T-cell (primary cell): ENCODE measurements at places on chromosomes 12 and 14. TPM values are rescaled to one million over a fixed set of nuclear protein-coding genes. Genes with fewer than 3 reads are reported as not detected.

GRCh38 chr12:69701826-69702225 lies 2.7 kb upstream of the BEST3 start:
- no peak overlapping the region for H3K4me3 ChIP-seq
- no peak overlapping the region for H3K27ac ChIP-seq
- no peak for DNase-seq
- H3K36me3 ChIP-seq, result no peaks in the 10 kb centered on the region
- no peaks in the 10 kb centered on the region for H3K4me1 ChIP-seq

DNA sequence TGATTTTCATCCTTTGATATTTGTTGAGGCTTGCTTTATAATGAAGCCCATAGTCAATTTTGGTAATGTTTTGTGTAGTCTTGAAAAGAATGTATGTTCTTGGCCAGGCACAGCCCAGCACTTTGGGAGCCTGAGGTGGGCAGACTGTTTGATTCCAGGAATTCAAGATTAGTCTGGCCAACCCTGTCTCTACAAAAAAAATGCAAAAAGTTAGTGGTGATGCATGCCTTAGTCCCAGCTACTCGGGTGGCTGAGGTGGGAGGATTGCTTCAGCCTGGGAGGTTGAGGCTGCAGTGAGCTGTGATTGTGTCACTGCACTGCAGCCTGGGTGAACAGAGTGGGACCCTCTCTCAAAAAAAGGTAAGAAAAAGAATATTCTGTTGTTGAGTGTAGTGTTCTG lies 10.8 kb downstream of the ETNK1 start:
- H3K36me3 ChIP-seq, result peaks cover 6% of the 10 kb centered on the region
- H3K4me1 ChIP-seq, result peaks cover 16% of the 10 kb centered on the region
- H3K27ac ChIP-seq, result no peak overlapping the region
- no peak for DNase-seq

DNA sequence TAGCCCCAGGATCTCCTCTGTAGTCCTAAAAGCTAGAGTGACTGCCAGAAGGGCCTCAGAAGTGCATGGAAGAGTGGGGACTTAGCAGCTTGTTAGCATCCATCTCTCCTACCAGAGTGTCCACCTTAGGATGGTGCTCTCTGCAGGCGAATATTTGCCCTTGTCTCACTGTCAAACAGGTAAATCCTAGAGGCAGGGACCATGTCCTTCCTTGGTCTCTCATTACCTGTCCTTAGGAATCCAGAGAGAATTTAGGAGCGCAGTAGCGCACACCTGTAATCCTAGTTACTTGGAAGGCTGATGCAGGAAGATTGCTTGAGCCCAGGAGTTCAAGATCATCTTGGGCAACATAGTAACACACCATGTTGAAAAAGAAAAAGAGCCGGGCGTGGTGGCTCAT lies 21.4 kb downstream of the AGAP2 start:
- H3K27me3 ChIP-seq, result no peaks in the 10 kb centered on the region
- no peak overlapping the region for H3K27ac ChIP-seq
- H3K4me3 ChIP-seq, result no peak overlapping the region
- H3K4me1 ChIP-seq, result no peaks in the 10 kb centered on the region
- peaks cover 20% of the 10 kb centered on the region for H3K36me3 ChIP-seq

- no peaks in the 10 kb centered on the region for H3K4me1 ChIP-seq
- H3K36me3 ChIP-seq, result no peaks in the 10 kb centered on the region
- no peak overlapping the region for H3K27ac ChIP-seq
- no peak for DNase-seq
- H3K27me3 ChIP-seq, result no peaks in the 10 kb centered on the region
Measured at GRCh38 chr12:105681341-105681740, 350.9 kb downstream of the C12orf75 start.

GRCh38 chr12:64735442-64735841 lies 23.8 kb downstream of the GNS start:
- no peak for DNase-seq
- peaks cover 2% of the 10 kb centered on the region for H3K4me1 ChIP-seq
- peaks cover 46% of the 10 kb centered on the region for H3K36me3 ChIP-seq
- no peak overlapping the region for H3K27ac ChIP-seq

DNA sequence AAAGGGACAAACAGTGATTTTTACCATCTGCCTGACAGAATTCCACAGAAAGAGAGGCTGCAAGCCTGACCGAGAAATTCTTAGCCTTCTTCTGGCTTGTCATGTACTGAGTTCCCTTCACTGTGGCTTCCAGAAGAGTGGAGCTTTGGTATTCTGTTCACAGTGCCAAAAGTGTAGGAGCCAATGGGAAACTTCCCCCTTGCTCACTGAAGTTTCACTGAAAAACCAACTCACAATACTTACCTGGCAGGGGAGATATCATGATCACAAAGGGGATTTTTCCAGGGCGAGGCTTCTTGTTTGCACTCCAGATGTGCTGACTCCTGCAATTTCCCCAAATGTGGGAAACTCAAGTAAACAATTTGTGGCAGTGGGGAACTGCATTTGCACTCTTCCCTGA lies 31.7 kb upstream of the MMP19 start:
- no peak overlapping the region for H3K4me3 ChIP-seq
- H3K27me3 ChIP-seq, result no peaks in the 10 kb centered on the region
- no peaks in the 10 kb centered on the region for H3K4me1 ChIP-seq
- DNase-seq, result no peak

GRCh38 chr12:30420561-30420960 lies 275.1 kb downstream of the IPO8 start:
- no peaks in the 10 kb centered on the region for H3K27me3 ChIP-seq
- no peaks in the 10 kb centered on the region for H3K36me3 ChIP-seq
- no peak overlapping the region for H3K27ac ChIP-seq
- H3K4me3 ChIP-seq, result no peak overlapping the region
- DNase-seq, result no peak

- peaks cover 5% of the 10 kb centered on the region for H3K4me1 ChIP-seq
- H3K4me3 ChIP-seq, result no peak overlapping the region
- H3K36me3 ChIP-seq, result no peaks in the 10 kb centered on the region
- no peak overlapping the region for H3K27ac ChIP-seq
- no peaks in the 10 kb centered on the region for H3K27me3 ChIP-seq
Measured at GRCh38 chr12:121992059-121992879, 29.4 kb upstream of the BCL7A start.

- no peaks in the 10 kb centered on the region for H3K4me1 ChIP-seq
- peaks cover 5% of the 10 kb centered on the region for H3K36me3 ChIP-seq
- DNase-seq, result no peak
- H3K4me3 ChIP-seq, result no peak overlapping the region
Measured at GRCh38 chr12:53586745-53587144, 39.4 kb downstream of the ATF7 start.

- H3K4me1 ChIP-seq, result no peaks in the 10 kb centered on the region
- H3K27ac ChIP-seq, result no peak overlapping the region
- H3K4me3 ChIP-seq, result no peak overlapping the region
- DNase-seq, result no peak
- no peaks in the 10 kb centered on the region for H3K36me3 ChIP-seq
Measured at GRCh38 chr12:70549340-70550179, 87.7 kb downstream of the PTPRB start.

DNA sequence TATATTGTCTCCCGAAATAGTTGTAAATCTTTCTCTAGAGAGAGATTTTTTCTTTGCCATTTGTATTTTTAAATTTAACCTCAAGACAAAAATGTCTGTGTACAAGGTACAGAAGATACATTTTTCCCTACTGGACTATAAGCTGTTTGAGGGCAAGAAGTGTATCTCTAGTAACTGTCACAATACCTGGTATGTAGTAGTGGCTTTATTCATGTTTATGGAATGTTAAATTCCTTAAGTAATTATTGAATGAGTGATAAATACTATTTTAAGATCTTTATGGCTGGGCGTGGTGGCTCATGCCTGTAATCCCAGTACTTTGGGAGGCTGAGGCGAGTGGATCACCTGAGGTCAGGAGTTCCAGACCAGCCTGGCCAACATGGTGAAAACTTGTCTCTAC lies 24.4 kb upstream of the CDK17 start:
- no peak overlapping the region for H3K4me3 ChIP-seq
- no peak overlapping the region for H3K27ac ChIP-seq
- peaks cover 2% of the 10 kb centered on the region for H3K4me1 ChIP-seq
- H3K27me3 ChIP-seq, result no peaks in the 10 kb centered on the region

- no peak overlapping the region for H3K27ac ChIP-seq
- DNase-seq, result no peak
- no peaks in the 10 kb centered on the region for H3K4me1 ChIP-seq
- H3K4me3 ChIP-seq, result no peak overlapping the region
- H3K36me3 ChIP-seq, result no peaks in the 10 kb centered on the region
- H3K27me3 ChIP-seq, result no peaks in the 10 kb centered on the region
Measured at GRCh38 chr12:127781336-127781735, 485.6 kb upstream of the TMEM132C start.

GRCh38 chr12:45915405-45915804 lies 75.0 kb downstream of the SCAF11 start:
- H3K4me1 ChIP-seq, result no peaks in the 10 kb centered on the region
- peaks cover 6% of the 10 kb centered on the region for H3K36me3 ChIP-seq
- no peak overlapping the region for H3K4me3 ChIP-seq
- no peak overlapping the region for H3K27ac ChIP-seq

DNA sequence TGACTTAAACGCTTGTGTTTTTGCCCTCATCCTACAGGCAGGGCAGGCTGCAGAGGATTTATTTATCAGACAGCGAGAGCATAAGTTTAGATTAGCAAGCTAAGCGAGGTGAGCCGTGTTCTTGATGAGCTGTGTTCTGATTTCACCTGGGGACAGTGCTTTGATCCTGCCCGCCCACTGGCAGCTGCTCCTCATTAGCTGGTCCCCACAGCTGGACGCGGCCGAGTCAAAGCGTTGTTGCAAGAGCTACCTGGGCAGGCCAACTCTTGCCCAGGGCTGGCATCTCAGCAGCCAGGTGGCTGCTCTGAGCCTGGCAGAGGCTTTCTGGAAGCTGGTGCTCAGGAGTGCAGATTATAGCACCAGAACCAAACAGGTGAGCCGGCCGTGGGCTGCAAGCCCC lies 46.8 kb upstream of the BEGAIN start:
- DNase-seq, result no peak
- no peaks in the 10 kb centered on the region for H3K4me1 ChIP-seq
- no peaks in the 10 kb centered on the region for H3K27me3 ChIP-seq
- no peaks in the 10 kb centered on the region for H3K36me3 ChIP-seq

- H3K36me3 ChIP-seq, result no peaks in the 10 kb centered on the region
- H3K27ac ChIP-seq, result no peak overlapping the region
- H3K4me3 ChIP-seq, result no peak overlapping the region
- no peaks in the 10 kb centered on the region for H3K27me3 ChIP-seq
- DNase-seq, result no peak
- H3K4me1 ChIP-seq, result no peaks in the 10 kb centered on the region
Measured at GRCh38 chr12:18432206-18432605, 170.9 kb downstream of the PIK3C2G start.

GRCh38 chr14:69612783-69613130 lies 1.4 kb downstream of the SUSD6 start:
- H3K36me3 ChIP-seq, result no peaks in the 10 kb centered on the region
- H3K27me3 ChIP-seq, result no peaks in the 10 kb centered on the region
- peaks cover 58% of the 10 kb centered on the region for H3K4me1 ChIP-seq
- DNase-seq, result no peak
- H3K27ac ChIP-seq, result peak overlapping the region; percentile 86
- H3K4me3 ChIP-seq, result peak overlapping the region; percentile 70

GRCh38 chr14:100325231-100325632 lies 2.1 kb downstream of the SLC25A47 start:
- DNase-seq, result no peak
- H3K4me3 ChIP-seq, result no peak overlapping the region
- no peaks in the 10 kb centered on the region for H3K27me3 ChIP-seq
- no peaks in the 10 kb centered on the region for H3K36me3 ChIP-seq
- H3K4me1 ChIP-seq, result no peaks in the 10 kb centered on the region

- DNase-seq, result no peak
- peak overlapping the region; percentile 73 for H3K4me3 ChIP-seq
- H3K27ac ChIP-seq, result peak overlapping the region; percentile 76
- H3K4me1 ChIP-seq, result peaks cover 16% of the 10 kb centered on the region
- peaks cover 6% of the 10 kb centered on the region for H3K36me3 ChIP-seq
Measured at GRCh38 chr12:121799842-121800693, 3.7 kb upstream of the SETD1B start.

DNA sequence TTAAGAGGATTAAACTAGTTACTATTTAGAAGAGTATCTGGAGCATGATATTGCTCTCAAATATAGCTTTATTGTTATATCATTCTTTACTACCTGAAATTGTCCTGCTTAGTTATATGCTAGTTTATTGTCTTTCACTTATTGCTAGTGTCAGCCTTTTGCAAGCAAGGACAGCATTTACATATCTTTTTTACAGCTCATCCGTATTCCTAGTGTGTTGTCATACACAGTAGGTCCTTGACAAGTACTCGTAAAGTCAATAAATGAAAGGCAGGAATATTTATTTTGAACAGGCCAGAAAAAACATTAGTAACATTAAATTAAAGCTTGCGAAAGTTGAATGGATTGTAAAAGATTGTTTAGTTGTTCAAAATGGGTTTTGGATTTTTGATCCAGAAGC lies 35.0 kb downstream of the CRADD start:
- H3K4me3 ChIP-seq, result no peak overlapping the region
- DNase-seq, result no peak
- H3K27ac ChIP-seq, result no peak overlapping the region
- H3K4me1 ChIP-seq, result no peaks in the 10 kb centered on the region
- H3K36me3 ChIP-seq, result no peaks in the 10 kb centered on the region
- H3K27me3 ChIP-seq, result no peaks in the 10 kb centered on the region

GRCh38 chr12:6965026-6965661 lies 5.3 kb downstream of the PHB2 start:
- no peak overlapping the region for H3K4me3 ChIP-seq
- peaks cover 72% of the 10 kb centered on the region for H3K4me1 ChIP-seq
- H3K27ac ChIP-seq, result peak overlapping the region; percentile 69
- DNase-seq, result peak; percentile 86
- no peaks in the 10 kb centered on the region for H3K27me3 ChIP-seq
- H3K36me3 ChIP-seq, result peaks cover 55% of the 10 kb centered on the region

- H3K27me3 ChIP-seq, result peaks cover 5% of the 10 kb centered on the region
- no peak overlapping the region for H3K27ac ChIP-seq
- no peaks in the 10 kb centered on the region for H3K36me3 ChIP-seq
Measured at GRCh38 chr14:92259613-92260357, 63.2 kb upstream of the SLC24A4 start.

Gene FGF23
- not detected for total RNA-seq

Gene SYCP3
- total RNA-seq, result 0.69 TPM

Gene VEZT
- total RNA-seq, result 27.0 TPM

Gene GLT8D2
- total RNA-seq, result not detected

Gene FUT8
- total RNA-seq, result 51.7 TPM

Gene APOLD1
- 3.8 TPM for total RNA-seq

Gene CHST11
- 78.3 TPM for total RNA-seq

Gene RNF212B
- not detected for total RNA-seq

Gene KRT2
- 0.13 TPM for total RNA-seq

Gene DNAJC22
- total RNA-seq, result not detected

Gene SBNO1
- 40.9 TPM for total RNA-seq

Gene ABCC9
- total RNA-seq, result 0.09 TPM

Gene FSCB
- total RNA-seq, result not detected

Gene SYT1
- not detected for total RNA-seq

Gene KCNK10
- not detected for total RNA-seq

Gene OR2AP1
- total RNA-seq, result 0.55 TPM

Gene KLRC1
- 2.5 TPM for total RNA-seq
